ENCODE measurements at places on chromosomes 11 and 22.

DNA sequence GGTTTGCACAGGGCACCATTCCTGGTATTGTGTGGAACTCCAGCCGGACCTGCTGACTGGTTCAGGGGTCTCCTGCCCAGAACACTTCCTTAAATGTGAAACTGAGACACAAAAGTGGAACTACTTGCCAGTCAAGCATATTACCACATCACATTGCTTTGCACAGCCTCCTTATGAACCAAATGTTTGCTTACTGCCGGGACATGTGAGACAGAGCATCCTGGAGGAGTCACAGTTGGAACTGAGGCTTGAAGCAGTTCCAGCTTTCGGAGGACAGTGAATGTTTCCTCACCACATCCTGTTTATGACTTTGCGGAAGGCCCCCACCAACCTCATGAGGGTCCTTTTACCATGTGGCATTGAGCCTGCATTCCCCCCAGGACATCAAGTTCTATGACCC lies 105.8 kb upstream of the ARHGAP42 start:
- DNase-seq = no peak

DNA sequence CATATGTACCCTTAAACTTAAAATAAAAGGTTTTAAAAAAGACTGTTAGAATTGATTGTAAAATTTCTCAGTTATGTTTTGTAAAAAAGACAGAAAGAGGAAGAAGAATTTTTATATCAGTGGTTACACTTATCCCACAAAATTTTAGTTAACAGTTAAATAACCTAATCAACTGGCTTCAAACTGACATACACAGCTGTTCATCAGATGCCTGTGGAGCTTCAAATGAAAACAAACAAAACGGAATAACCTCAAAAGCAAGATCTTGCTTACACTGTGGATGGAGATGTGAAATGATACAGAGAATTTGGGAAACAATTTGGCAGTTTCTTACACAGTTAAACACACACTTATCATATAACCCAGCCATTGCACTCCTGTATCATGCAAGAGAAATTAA lies 521.0 kb downstream of the ETS1 start:
- DNase-seq = no peak

GRCh38 chr11:115612046-115612730 lies 108.0 kb upstream of the CADM1 start:
- no peak for DNase-seq

- no peak for DNase-seq
These were observed 5.4 kb downstream of the GNAZ start for GRCh38 chr22:23075525-23076216.

GRCh38 chr22:33038836-33039235 lies 19.3 kb downstream of the SYN3 start:
- DNase-seq = no peak

DNA sequence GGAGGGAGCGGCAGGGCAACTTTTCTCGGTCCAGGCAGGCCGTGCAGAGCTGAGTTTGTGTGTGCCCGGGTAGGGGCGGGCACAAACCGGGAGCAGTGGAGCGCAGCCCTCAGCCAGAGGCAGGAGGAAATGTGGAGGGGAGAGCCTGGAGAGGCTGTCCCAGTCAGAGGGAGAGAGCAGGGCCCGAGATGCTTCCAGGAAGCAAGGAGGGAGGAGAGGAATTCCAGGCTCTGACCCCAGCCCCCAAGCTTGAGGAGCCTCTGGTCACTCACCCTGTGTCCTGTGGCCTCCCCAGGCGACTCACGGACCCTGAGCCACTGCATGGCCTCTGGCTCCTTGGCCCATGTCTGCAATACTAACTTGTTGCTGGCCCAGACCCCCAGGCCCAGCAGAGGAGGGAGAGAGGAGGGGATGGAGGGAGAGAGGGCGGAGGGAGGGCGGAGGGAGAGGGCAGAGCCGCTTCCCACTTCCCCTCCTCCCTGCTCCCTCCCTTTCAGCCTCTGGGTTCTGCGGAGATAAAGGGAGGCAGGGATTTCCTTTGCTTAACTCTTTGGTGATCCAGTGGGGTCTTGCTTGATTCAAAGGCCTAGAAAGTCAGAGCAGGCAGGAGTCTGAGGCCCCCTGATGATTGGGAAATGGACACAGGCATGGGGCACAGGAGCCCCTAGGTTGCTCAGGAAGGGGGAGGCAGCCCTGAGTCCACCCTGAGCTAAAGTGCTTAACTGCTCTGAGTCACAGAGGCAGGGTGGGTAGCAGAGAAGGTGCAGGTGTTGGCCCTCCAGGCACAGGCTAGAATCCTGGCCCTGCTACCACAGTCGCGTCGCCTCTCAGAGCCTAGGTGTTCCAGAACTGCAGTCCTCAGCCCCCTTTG lies at the start of gene C1QTNF6:
Gene C1QTNF6 (minus strand): TSS at position 357 of the 871 bp plus-strand sequence. CDS start 34 bp downstream, at position 323.
- DNase-seq = peak; percentile 35

DNA sequence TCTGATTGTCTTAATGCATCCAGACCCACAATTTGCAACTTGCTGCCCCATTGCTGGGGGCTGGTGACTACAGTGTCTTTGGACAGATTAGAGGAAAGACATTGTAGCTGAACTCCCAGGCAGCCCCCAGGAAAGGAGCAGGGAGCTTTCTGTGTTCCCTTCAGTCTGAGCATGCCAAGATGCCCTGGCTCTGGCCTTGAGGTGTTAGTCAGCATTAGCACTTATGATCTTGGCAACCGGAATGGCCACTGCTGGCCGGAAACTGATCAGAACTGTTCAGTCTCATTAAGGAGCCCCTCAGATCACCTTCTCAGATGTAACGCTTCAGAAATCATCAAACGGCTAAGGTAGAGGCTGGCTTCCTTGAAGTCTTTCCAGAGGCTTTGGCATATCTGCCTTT lies 195.2 kb downstream of the NAV2 start:
- no peak for DNase-seq

DNA sequence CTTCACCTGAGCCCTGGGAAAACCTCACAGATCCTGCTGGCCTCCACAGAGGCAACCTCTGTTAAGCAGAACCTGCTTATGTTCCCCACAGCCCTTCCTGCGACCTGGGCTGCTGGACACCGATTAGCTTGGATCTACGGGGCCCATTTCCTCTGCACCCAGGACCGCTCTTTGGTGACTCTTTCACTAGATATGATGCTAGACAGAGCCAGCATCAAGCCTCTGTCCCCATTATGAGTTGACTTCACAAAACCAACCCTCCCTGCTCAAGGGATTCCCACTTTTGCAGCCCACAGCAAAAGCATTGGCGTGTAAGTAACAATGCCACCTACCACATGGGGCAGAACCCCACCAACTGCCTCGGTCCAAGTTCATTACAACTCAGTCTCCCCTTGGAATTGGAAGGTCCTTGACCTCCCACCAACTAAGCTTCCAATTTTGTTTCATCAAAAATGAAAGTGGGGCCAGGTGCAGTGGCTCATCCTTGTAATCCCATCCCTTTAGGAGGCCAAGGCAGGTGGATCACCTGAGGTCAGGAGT lies 15.2 kb upstream of the TMPRSS4 start:
- no peak for DNase-seq

DNA sequence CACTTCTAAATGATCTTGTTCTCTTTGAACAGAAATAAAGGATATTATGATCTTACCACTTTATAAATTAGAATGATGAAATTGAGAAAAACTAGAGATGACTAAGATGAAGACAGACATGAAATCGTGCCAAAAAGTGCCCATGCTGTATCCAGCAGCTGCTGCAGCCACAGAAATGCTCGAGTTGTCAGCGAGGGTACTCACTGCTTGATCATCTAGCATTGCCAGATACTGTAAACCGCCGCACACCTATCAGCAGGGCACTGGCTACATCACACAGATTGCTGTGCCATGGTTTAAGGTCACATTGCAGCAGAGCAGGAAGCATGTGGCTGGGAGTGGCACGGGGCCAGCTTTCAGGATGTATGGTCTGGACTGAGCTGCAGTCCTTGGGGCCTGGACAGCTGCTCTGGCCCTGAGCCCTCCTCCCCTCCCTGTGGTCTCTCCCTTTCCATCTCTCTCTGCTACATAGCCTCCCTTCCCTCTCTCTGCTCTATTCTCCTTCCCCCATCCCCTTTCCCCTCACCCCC lies 51.0 kb upstream of the SEPTIN5 start:
- DNase-seq = peak; percentile 83

DNA sequence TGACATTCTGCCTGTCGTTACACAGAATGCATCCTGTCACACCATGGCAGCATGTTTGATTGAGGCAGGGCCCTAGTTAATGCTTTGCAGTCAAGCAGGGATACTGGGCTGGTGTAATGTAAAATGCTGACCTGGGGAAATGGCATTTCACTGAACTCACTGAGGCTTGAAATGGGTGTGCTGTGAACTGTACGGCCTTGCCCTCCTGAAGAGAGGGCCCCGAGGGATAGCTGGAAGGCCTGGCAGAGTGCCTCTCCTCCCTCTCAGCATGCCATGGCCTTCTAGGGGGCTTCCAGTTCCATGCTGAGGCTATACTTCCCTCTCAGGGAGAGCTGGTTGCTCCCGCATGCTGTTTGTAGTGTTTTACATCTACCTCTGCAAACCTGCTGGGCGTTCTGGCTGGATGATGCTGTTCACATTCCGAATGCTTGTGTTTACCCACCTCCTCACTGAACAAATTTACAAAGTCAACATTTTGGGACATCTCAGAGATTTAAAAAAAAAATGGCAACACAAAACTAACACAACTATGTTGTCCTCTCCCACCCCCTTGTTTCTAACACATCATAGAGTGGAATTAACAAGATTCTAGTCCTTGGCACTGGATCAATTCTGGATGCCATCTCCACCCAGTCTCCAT lies 416.7 kb upstream of the CADM1 start:
- no peak for DNase-seq

DNA sequence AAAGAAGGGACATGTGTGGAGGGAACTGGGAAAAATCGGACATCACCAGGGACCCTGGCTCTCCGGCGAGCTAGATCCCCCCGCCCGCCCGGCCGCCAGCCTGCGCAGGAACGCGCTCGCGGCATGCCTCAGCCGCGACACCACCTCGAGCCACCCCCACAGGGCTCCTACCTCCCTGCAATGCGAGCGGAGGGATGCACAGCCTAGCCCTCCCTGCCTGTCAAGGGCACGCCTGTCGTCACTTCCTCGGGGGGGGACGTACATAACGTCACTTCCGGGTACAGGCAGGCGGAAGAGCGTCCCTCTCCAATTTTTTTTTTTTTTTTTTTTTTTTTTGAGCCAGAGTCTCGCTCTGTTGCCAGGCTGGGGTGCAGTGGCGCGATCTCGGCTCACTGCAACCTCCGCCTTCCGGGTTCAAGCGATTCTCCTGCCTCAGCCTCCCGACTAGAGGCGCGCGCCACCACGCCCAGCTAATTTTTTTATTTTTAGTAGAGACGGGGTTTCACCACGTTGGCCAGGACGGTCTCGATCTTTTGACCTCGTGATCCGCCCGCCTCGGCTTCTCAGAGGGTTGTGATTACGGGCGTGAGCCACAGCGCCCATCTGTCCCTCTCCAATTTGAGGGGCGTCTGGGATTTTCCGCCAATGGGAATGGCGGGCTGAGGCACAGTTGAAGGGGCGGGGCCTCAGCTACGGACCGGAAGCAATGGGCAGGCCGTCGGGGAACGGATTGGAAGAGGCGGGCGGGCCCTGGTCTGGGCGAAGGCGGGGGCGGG lies at the start of gene TXN2:
Gene TXN2 (minus strand): TSS at position 248 of the 776 bp plus-strand sequence. CDS start 803 bp downstream, outside the sequence.
- peak; percentile 94 for DNase-seq

DNA sequence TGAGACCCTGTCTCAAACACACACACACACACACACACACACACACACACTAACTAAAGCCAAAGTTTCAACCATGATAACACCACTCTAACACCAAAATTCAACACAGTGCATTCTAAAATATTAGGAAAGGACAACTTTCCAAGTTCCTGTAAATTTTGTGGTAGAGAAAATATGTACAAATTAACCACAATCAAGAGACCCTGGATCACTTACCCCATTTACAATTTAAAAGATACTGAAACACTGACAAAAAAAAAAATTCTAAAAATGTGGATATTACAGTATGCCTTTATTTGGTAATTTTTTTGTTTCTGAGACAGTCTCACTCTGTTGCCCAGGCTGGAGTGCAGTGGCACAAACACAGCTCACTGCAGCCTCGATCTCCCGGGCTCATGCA lies 9.7 kb downstream of the MRTFA start:
- no peak for DNase-seq

- DNase-seq = no peak
These were observed 1.9 kb downstream of the FBXO7 start for GRCh38 chr22:32476281-32477195.

DNA sequence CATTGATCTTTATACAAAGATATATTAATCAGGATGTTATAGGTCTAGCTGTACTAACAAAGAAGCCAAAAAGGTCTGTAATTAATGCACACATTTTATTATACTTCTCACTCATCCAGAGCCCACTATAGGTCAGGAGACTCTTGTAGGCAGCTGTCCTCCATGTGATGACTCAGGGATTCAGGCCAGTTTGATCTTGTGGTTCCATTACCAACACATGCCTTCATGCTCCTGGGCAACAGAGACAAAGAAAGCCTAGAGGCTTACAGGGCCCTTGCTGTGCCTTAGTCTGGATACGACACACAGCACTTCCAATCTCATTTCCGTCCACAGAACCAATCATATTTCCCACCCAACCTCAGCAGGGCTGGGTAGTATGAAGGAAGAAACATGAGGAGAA lies 150.3 kb upstream of the NCAM1 start:
- no peak for DNase-seq
